ENCODE measurements at places on chromosomes 3 and 15.

DNA sequence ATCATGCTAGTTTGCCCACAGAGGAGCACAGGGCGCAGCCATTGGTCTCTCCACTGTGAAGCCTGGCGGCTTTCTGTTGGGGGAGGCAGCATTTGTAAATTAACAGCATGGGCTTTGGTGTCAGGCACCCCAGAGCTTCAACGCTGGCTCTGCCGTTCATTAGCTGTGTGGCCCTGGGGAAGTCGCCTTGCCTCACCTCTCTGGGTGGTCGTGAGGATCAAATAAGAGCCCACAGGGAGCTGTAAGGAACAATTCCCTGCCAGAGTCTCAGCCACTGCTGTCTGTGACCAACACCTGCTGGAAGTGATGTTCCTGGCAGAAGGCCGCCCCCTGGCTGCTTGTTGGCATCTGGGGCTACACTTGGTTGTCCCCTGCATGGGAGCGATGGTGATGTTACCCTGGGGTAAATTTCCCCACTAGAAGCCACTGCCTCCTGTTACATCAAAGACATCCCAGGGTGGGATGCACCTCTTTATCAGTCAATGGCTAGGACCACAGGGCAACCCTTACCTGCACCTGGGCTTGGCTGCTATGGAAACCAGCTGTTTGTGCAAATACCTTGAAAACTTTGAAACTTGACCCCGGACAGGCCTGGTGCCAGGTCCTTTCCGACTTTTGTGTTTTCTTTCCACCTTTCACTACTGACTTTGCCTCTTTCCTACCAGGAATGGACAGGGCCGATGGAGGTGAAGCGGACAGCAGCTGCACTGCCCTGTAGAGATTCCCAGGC, 36.9 kb downstream of the DNASE1L3 start:
- peak; percentile 47 for DNase-seq

DNA sequence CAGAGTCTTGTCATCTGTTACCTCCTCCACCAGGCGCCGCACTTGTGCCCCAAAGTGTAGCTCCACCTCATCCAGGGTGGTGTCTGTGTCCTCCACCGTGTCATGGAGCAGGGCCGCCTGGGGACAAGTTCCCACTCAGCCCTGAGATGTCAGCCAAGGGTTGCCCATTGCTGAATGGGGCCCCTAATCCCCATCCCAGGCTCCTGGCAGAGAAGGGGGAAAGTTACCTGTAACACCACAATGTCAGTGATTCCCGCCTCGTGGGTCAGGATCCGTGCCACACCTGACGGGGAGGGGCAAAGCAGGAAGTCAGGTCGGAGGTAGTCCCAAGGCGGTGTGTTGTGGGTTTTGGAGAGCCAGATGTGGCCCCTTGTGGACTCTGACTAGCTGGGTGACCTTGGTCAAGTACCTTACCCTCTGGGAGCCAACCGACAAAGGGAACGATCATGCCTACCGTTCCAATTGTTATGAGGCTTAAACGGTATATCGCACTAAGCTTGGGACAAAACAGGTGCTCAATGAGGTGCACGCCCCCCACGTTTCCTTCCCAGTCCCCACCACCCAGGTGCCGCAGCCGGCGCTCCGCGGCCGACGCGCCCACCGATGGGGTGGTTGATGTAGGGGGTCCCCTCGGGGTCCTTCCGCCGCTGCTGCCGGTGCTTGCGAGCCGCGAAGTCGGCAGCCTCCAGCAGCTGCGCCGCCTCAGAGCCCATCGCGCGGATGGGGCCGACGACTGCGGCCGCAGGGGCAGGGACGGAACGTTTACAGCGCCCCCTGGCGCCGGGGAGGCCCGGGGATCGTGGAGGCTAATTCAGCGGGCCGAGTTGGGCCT, at the start of gene HDDC3:
Gene HDDC3 (minus strand): TSS at position 722 of the 832 bp plus-strand sequence. CDS start 9 bp downstream, at position 713.
- DNase-seq, result peak; percentile 95

- no peak for DNase-seq
Observed at GRCh38 chr15:57671636-57672035, 34.9 kb upstream of the POLR2M start.

DNA sequence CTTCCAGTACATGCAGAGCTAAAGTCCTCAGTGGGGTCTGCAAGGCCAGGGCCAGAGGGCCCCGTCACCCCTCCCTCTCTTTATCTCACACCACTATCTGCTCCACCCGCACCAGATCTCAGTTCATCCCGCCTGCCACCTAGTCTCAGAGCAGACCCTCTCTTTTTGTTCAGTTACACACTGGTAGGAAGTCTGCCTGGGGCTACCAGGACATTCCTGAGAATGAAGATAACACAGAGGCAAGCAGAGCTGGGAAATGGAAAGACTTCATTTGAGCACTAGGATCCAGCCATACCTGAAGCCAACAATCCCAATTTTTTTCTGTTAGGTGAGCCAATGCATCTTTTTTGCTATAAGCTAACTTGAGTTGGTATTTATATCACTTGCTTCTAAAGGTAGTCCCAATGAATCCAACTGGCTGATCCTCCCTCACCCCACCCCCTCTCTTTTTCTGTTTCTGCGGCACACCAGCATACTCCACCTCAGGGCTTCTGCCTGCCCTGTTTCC, 24.5 kb downstream of the ATP2B2 start:
- no peak for DNase-seq

- DNase-seq, result no peak
Observed at GRCh38 chr15:25718597-25718996, 144.5 kb downstream of the ATP10A start.

DNA sequence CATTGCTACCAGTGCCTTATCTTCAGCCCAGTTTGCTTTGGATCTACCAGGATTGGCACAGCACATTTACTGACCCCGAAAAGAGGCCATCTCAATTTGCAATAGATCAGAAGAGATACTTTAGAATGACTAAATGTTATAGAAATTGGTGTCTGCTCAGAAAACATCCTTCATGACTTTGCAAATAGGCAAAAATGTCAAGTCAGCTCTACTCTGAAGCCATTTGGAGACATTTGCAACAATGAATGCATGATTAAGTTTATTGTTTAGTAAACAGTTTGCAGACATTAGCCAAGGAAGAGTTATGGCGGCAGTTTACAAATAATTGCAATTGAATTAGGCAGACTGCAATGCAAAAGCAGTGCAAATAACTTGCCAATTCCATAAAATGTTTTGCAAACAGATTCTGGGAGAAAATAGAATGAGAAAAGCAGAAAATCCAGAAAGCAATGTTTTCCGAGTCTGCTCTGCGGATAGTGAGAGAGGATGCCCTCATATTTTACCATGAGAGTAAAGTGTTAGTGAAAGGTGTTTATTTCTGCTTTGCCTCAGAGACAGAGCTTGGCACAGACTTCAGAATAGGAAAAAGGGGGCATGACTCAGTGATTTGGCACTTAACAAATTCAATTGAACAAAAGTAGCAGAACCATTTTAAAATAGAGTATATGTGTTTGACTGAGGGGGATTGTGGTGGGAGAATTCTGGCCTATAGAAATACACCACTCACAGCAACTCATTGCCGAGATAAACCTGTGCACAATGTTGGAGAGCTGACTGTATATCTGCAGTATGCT, 334.9 kb upstream of the NR2F2 start:
- DNase-seq, result no peak

DNA sequence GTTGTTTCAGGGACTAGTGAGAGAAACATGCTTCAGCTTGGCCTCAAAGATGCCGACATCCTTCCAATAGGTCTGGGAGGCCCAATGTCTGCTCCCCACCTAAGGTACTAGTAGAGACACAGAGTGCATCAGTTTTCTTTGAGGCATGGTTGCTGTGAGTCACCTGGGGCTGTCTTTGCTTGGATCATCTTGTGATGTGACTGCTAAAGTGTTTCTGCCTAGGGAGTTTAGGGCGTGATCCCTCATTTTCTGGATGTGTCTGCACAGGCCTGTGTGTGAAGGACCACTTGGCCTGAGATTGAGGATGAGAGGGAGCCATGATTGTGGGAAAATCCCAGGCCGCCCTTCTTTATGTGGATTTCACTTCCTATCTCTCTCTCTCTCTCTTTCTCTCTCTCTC, 4.8 kb downstream of the GASK1A start:
- no peak for DNase-seq

DNA sequence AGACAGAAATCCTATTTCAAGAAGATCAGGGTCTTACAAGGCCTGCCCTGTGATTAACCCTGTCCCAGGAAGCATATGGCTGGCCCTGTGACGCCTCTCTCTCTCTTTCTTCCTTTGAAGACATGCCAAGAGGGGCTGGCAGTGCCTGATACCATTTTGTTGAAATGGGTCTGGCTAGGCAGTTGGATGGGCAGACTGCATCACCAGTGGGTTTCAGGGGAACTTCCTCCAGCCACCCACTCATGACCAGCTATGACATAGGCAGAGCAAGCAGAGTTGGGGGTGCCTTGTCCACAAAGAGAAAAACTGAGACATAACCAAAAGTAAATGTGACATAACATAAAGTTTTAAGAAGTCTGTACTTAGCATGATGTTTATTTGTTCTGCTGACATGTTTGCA, 31.4 kb upstream of the MANF start:
- DNase-seq, result no peak

- no peak for DNase-seq
Observed at GRCh38 chr3:62318365-62318751, 55.0 kb downstream of the FEZF2 start.

- DNase-seq, result no peak
Observed at GRCh38 chr3:121552797-121553196, 7.0 kb upstream of the POLQ start.

GRCh38 chr3:49747792-49748480, 24.2 kb upstream of the GMPPB start:
- DNase-seq, result no peak

- DNase-seq, result no peak
Observed at GRCh38 chr3:16122661-16123060, 51.8 kb upstream of the GALNT15 start.

GRCh38 chr3:54541369-54541768, 386.5 kb downstream of the LRTM1 start:
- DNase-seq, result no peak

DNA sequence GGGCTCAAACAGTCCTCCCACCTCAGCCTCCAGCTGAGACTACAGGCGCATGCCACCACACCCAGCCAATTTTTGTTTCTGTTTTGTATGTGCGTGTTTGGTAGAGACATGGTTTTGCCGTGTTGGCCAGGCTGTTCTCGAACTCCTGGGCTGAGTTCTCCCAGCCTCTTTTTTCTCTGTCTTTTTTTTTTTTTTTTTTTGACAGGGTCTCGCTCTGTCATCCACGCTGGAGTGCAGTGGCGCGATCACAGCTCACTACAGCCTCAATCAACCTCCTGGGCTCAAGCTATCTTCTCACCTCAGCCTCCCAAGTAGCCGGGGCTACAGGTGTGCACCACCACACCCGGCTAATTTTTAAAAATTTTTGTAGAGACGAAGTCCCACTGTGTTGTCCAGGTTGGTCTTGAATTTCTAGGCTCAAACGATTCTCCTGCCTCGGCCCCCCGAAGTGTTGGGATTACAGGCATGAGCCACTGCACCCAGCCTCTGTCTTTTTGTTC, 867 bp upstream of the DCAF1 start:
- DNase-seq, result no peak

GRCh38 chr3:105996781-105997180, 128.0 kb upstream of the CBLB start:
- no peak for DNase-seq

DNA sequence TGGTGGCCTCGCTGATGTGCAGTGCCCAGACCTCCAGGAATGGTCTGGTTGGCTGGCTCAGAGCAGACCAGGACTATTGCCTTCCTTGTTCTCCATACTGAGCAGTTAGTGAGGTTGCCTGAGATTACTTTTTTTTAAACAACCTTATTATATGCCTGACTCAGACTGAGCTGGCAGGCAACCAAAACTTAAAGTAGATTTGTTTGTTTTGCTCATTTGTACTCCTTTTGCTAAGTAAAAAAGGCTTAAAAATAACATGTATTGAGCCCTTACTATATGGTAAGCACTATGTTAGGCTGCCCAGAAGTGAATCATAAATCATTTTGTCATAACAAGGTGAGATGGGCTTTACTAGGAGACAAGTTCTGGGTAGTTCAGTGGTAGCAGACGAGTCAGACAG, 92.4 kb downstream of the GHSR start:
- no peak for DNase-seq

GRCh38 chr15:38701149-38701548, 136.5 kb upstream of the RASGRP1 start:
- no peak for DNase-seq

DNA sequence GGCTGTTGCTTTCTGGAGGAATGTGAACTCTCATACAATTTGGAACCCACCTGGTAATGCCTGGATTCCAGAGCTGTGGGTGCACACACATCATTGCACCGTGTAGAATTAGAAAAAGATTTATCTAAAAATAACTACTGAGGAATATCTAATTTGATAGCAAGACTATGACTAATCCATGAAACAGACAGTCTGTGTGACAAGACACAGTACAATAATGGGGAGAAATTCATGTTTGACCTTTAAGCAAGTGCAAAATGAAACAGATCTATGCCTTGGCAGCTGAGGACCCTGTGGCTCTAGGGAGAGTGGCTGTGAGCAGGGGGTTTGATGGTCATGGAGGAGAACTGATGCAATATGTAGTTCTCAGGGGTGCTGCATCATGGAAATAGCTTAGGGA, 7.9 kb upstream of the DOCK3 start:
- DNase-seq, result no peak

DNA sequence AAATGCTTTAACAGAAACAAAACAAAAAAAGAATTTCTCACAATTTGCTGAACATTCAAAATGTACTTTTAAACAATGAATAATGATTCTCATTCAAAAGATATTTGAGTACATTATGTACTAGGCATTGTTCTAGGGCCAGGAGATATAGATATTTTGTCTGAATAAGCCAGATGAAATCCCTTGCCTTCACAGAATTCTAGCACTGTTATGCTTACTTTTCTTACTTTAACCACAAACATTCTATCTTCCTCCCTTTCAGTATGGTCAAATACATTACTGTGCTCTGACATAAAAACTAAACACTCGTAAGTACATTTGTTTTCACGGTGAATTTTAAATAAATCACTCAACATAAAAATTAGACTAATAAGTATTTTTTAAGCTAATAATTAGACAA, 116.7 kb downstream of the ADAM10 start:
- DNase-seq, result no peak

- no peak for DNase-seq
Observed at GRCh38 chr3:76372497-76372896, 587.1 kb upstream of the ZNF717 start.

DNA sequence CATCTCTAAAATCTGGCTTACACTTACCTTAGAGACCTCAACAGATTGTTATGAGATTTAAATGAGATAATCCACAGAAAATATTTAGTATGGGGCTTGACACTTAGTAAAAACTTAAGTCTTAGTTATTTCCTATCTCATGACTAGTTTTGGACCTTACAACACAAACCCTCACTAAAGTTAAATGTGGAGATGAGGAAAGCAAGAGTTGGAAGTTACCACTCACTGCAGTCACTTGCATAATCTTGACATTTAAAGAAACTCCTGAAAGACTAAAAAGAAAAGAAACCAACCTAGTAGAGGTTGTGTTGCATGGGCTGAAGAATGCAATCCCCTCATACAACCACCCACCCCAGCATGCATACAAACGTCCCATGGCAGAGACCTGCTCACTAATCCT, 40.1 kb downstream of the ITGB5 start:
- no peak for DNase-seq
